ENCODE measurements at places on chromosomes 1 and 21. TPM values are rescaled to one million over a fixed set of nuclear protein-coding genes. Genes with fewer than 3 reads are reported as not detected.

Gene PRAMEF13
- not detected for total RNA-seq

DNA sequence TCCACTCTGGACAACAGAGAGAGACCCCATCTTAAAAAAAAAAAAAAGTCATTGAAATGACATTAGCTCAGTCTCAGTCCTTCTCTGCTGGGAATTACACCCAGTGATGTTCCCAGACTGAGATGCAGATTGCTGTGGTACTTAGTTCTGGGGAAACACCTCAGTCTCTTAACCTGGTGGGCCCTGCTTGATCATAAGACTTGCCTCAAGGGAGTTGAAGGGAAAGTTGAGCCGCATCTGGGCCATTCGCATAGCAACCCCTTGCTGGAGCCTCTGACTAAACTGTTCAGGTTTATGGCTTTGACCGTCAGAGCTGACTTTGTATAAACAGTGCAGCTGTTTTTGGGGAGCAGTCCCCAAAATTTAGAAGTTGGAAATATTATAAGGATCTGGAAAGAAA, 13.4 kb downstream of the FCRL4 start:
- H3K36me3 ChIP-seq = no peaks in the 10 kb centered on the region
- H3K4me3 ChIP-seq = no peak overlapping the region
- H3K27ac ChIP-seq = no peak overlapping the region
- no peak for DNase-seq

DNA sequence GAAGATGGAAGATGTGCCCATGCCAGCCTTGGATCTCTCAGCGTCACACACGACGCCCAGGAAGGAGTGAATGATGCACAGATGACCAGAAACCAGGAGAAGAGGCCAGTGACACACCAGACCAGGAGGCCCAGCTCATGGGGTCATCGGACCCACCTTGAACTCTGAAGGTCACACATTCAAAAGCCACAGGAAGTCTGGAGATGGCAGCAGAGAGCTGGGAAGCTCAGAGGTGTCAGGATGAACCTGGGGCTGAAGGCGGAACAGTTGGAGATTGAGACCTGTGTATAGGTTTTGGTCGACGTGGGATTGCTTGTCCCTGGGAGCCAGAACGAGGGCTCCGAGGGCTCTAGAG, 43.6 kb downstream of the SLC19A1 start:
- H3K36me3 ChIP-seq = no peaks in the 10 kb centered on the region
- DNase-seq = no peak
- no peaks in the 10 kb centered on the region for H3K27me3 ChIP-seq
- H3K4me1 ChIP-seq = no peaks in the 10 kb centered on the region

Gene TPRG1L
- 9.5 TPM for total RNA-seq

- H3K27me3 ChIP-seq = no peaks in the 10 kb centered on the region
- H3K4me3 ChIP-seq = no peak overlapping the region
- DNase-seq = peak; percentile 22
- H3K27ac ChIP-seq = no peak overlapping the region
Measured at GRCh38 chr1:83761167-83762038, 237.5 kb downstream of the TTLL7 start.

DNA sequence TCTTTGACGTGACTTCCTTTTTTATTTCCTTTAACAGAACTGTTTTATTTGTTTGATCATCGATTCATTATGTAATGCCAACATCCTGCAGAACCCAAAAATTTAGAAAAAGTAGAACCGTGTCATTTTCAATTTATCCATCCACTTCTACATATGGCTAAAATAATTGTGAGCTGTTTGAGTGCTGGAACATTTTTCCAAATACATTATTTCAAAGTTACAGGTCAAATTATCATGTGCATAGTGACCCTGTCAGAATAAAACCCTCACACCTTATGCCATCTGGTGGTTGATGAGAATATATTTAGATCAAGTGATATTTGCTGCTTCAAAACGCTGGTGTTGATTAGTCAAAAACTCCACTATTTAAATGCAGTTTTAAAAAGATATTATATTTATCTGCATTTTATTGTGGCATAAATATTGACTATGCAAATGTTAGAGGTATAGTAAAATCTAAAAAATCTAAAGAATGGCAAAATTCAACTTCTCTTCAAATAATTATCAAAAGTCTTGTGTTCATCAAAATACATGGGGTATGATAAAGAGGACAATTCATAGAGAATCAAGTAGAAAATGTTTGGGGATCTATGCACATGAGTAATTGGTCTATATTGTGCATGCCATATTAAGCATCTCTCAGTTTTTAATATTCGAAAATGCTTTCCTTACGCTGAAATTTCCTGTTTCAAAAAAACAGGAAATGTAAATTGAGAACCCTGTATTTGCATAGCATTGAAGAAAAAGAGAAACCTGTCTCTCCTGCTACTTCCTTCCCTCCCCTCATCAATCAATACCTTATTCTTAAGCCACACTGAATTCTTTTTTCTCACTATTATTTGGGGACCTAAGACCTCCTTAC, 39.7 kb downstream of the UBE2U start:
- H3K4me1 ChIP-seq = peaks cover 25% of the 10 kb centered on the region
- no peaks in the 10 kb centered on the region for H3K36me3 ChIP-seq
- H3K27ac ChIP-seq = no peak overlapping the region
- H3K4me3 ChIP-seq = peak overlapping the region; percentile 58

GRCh38 chr1:93594603-93594880, 87.1 kb downstream of the BCAR3 start:
- no peak overlapping the region for H3K4me3 ChIP-seq
- H3K27me3 ChIP-seq = no peaks in the 10 kb centered on the region
- peaks cover 16% of the 10 kb centered on the region for H3K4me1 ChIP-seq
- no peaks in the 10 kb centered on the region for H3K36me3 ChIP-seq

DNA sequence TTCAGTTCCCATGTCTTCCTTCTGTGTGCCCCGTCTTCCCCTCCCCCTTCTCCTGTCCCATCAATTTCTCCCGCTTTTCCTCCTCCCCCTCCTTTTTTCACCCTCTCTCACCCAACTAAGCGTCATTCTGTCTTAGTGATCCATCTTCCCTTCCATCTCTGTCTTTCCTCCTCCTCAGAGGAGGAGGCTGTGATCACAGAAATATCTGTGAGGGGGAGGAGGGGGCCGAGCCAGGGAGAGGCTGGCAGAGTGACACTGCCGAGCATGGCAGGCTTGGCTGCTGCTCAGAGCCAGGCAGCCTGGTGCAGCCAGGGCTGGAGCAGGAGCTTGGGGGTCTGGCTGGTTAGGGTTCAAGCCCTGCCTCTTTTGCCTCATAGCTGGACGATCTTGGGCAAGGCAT, 7.6 kb downstream of the HTR6 start:
- peaks cover 48% of the 10 kb centered on the region for H3K27me3 ChIP-seq
- no peaks in the 10 kb centered on the region for H3K36me3 ChIP-seq
- no peak for DNase-seq
- no peak overlapping the region for H3K27ac ChIP-seq
- H3K4me1 ChIP-seq = no peaks in the 10 kb centered on the region

Gene CD5L
- total RNA-seq = not detected

Gene LGR6
- total RNA-seq = 0.22 TPM

Gene MAEL
- not detected for total RNA-seq

Gene KRTAP13-2
- not detected for total RNA-seq

Gene PTPRU
- total RNA-seq = 0.74 TPM

Gene GPR89A
- 28.1 TPM for total RNA-seq

Gene REN
- not detected for total RNA-seq

Gene TACSTD2
- total RNA-seq = 0.33 TPM

GRCh38 chr1:84407958-84408422, 9.7 kb downstream of the DNASE2B start:
- H3K4me1 ChIP-seq = no peaks in the 10 kb centered on the region
- no peaks in the 10 kb centered on the region for H3K36me3 ChIP-seq
- no peaks in the 10 kb centered on the region for H3K27me3 ChIP-seq
- DNase-seq = no peak
- no peak overlapping the region for H3K27ac ChIP-seq

GRCh38 chr1:70361727-70362398, 7.3 kb upstream of the ANKRD13C start:
- no peak for DNase-seq
- peaks cover 5% of the 10 kb centered on the region for H3K4me1 ChIP-seq
- H3K27ac ChIP-seq = no peak overlapping the region
- H3K4me3 ChIP-seq = no peak overlapping the region
- H3K36me3 ChIP-seq = no peaks in the 10 kb centered on the region

GRCh38 chr1:204201348-204202040, 5.2 kb upstream of the KISS1 start:
- H3K36me3 ChIP-seq = no peaks in the 10 kb centered on the region
- no peak overlapping the region for H3K4me3 ChIP-seq
- no peak overlapping the region for H3K27ac ChIP-seq

Gene NTMT2
- not detected for total RNA-seq

DNA sequence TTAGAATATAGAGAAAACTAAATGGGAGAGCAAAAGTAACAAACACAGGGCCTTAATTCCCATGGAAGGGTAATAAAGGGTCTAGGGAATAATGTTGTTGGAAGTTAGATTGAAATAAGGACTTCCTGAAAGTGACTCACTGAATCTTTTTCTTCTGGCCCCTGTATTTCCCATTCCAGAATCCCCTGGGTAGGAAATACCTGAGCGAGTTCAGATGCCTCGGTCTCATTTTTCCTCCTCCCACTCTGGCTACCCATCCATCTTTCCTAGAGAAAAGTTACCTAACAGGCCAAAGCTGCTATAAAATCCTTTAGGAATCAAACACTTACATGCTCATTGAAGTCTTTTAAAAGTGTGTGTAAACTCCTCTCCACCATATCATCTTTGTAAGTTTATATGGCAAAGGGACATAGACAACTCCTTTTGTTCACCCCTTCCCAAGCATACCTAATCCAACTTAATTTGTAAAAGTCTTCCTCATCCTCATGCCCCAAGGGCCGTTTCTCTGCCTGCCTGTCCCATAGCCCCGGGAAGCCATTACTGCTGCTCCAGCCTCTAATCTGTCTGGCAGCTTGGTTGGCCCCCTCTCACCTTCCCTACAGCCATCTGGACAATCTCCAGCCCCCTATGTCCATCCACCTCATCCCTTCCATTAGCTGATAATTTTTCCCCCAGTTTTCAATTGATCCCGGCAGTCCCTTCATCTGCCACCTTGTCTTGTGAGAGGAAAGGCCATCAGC, 3.3 kb upstream of the MEF2D start:
- H3K4me3 ChIP-seq = peak overlapping the region; percentile 78
- DNase-seq = no peak
- peak overlapping the region; percentile 97 for H3K27ac ChIP-seq
- peaks cover 5% of the 10 kb centered on the region for H3K36me3 ChIP-seq
- no peaks in the 10 kb centered on the region for H3K27me3 ChIP-seq

DNA sequence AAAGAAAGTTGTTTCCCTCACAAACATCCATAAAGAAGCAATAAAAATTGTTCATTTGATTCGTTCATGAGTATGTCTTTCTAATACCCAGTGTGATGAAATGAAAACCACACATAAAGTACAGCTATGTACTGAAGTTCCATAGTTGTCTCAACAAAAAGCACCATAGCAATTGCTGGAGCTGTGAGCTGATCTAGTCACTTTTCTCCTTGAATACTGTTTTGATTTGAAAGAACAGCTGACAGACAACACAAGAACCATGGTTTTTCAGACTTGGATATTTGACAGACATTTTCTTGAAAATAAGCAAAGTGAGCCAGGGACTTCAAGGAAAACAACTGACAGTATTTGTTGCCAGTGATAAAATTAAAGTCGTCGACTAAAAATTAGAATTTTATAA, 237.1 kb upstream of the PLD5 start:
- H3K36me3 ChIP-seq = no peaks in the 10 kb centered on the region
- H3K4me1 ChIP-seq = no peaks in the 10 kb centered on the region
- no peak for DNase-seq
- no peak overlapping the region for H3K27ac ChIP-seq
- H3K4me3 ChIP-seq = no peak overlapping the region

DNA sequence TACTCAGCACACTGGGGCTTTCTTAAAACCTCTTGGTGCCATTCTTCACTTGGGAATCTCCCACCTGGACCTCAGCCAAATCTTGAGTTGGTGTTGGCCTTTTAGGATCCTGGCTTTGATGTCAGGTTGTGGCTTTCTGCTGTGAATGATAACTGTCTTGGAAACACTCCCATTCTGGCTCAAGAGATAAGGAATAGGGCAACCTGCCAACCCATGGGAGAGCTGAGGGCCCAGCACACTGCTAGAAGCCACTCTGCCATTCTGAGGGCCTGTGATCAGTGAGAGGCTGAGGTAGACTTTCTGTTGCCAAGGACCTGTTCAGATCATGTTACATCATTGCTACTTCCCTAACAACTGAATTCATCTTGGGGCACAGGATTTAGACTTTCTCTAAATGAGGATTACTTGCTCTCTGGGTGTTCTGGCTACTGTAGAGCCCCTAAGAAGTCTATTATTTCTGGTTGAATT, 45.8 kb downstream of the TTC39A start:
- H3K4me3 ChIP-seq = no peak overlapping the region
- no peaks in the 10 kb centered on the region for H3K27me3 ChIP-seq
- H3K27ac ChIP-seq = peak overlapping the region; percentile 48
- peaks cover 14% of the 10 kb centered on the region for H3K4me1 ChIP-seq
- no peaks in the 10 kb centered on the region for H3K36me3 ChIP-seq

DNA sequence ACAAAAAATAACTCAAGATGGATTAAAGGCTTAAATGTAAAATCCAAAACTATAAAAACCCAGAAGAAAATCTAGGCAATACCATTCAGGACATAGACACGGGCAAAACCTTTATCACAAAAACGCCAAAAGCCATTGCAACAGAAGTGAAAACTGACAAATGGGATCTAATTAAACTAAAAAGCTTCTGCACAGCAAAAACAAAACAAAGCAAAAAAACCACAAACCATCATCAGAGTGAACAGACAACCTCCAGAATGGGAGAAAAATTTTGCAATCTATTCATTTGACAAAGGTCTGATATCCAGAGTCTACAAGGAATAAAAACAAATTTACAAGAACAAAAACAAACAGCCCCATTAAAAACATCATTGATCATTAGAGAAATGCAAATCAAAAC, 4.5 kb upstream of the PGBD2 start:
- H3K4me3 ChIP-seq = no peak overlapping the region
- no peaks in the 10 kb centered on the region for H3K36me3 ChIP-seq
- no peak for DNase-seq
- peaks cover 19% of the 10 kb centered on the region for H3K27me3 ChIP-seq
- no peaks in the 10 kb centered on the region for H3K4me1 ChIP-seq
- H3K27ac ChIP-seq = no peak overlapping the region

DNA sequence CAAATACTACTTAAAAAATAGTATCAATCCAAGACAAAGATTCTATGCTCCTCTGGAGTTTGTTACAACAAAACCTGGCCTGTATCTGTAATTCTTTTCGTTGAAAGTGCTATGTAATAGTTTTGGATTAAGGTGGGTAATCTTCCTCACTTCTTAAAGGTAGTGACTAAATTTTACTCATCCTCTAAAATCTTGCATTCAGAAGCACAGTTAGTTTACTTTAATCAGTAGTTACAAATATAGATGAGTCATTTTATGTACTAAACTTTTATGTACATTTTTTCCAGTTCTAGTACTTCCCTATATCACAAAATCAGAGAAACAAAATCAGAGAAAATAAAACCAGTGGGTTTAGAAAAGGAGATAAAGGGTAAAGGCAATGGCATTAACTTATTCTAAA, 51.3 kb downstream of the ZNHIT6 start:
- H3K27ac ChIP-seq = no peak overlapping the region
- no peak for DNase-seq
- no peaks in the 10 kb centered on the region for H3K27me3 ChIP-seq

Gene KCNA3
- total RNA-seq = 17.5 TPM

Measured in activated naive CD8-positive, alpha-beta T cell treated with anti-CD3 and anti-CD28 coated beads for 36 hours (primary cell).